Omental fat pad (tissue), 4 donors: ENCODE measurements at places on chromosomes 6 and 20. TPM values are rescaled to one million over a fixed set of nuclear protein-coding genes. Genes with fewer than 3 reads are reported as not detected.

Gene HLA-DMB
- 79.6 TPM for total RNA-seq

Gene PTPRT
- total RNA-seq, result 1.6 TPM

GRCh38 chr6:42260972-42261371 is 43.3 kb upstream of the MRPS10 start:
- DNase-seq, result no peak

DNA sequence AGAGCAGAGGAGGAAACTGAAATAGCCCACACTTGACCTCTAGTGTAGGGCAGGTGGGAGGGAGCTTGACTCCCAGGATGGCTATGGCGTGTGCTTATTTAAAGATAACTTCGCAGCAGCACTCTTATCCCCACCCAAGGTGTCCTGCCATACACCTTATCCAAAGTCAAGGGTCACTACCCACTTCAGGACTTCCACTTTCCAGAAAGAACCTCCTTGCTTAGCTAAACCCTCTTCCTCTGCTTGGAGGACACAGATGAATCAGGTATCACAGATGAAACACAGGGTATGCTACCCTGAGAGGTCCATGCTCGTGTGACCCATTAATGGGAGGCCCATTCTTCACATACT is 2.3 kb downstream of the RIN2 start:
- no peak for DNase-seq

GRCh38 chr6:31567531-31568370 is 4.3 kb upstream of the LTA start:
- DNase-seq, result no peak

DNA sequence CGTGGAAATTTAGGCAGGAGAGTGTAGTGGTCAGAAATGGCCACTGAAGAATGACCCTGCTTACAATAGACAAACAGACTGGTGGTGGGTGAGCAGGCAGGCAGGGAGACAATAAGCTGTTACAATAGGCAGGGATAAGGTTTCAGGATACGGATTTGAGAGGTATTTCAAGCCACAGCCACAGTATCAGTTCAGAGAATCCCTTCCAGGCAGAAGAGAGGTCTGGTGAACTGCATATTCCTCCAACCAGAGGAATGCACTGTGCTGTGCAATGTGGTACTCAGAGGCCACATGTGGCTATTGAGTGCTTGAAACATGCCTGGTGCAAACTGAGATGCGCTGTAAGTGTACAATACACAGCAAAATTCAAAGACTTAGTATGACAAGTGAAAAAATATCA is 20.6 kb downstream of the RMND1 start:
- DNase-seq, result no peak

DNA sequence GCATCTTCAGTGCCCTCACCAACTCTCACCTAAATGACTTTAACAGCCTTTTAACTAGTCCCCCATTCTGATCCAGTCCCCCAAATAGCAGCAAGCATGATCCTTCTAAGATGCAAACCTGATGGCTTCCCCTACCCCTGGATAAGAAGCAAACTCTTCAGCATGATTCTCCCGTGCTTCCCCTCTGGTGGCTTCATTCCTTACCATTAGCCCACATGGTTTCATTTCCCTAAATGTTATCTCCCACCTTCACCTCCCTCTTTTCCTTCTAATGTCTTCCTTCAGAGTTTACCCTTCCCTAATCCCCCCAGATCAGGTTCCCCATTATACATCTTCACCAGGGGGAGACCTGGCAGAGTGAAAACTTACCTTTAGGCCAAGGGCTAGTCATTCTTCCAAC is 4.0 kb upstream of the RAB5IF start:
- no peak for DNase-seq

Gene ZBTB46
- total RNA-seq, result 13.3 TPM

- DNase-seq, result no peak
Observed at GRCh38 chr20:41469868-41470267, 103.2 kb upstream of the EMILIN3 start.

GRCh38 chr6:30583921-30584320 is 12.7 kb downstream of the ABCF1 start:
- DNase-seq, result no peak

Gene XKR7
- not detected for total RNA-seq

GRCh38 chr20:44422083-44422482 is 53.6 kb upstream of the TTPAL start:
- no peak for DNase-seq

GRCh38 chr6:57182017-57182432 is 9.9 kb downstream of the BAG2 start:
- no peak for DNase-seq

DNA sequence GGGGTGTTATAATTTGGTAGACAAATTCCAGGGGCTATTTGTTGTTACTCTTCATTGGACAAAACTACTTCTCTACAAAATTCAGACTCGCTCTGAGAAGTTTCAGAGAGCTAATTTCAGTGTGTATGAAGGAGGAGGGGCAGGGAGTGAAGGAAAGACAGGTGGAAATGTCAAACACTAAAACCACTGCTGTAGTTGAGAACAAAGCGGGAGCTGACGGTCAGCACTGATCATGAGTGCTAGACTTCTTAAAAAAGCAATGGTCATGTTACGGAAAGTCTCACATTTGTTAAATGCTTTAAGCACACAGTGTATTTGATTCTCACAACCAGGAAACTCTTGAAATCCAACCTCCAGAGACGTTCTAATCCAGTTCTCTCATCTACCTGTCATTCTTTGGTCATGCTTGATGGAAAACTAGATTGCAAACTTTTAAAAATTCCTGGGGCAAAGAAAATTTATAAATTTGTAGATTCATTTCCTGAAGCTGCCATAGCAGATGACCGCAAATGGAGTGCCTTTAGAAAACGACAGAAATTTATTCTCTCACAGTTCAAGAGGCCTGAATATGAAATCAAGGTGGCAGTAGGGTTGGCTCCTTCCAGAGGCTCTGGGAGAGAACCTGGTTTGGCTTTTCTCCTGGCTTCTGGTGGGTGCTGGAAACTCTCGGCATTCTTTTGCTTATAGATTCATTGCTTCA is 100.7 kb upstream of the CARMIL1 start:
- DNase-seq, result no peak

DNA sequence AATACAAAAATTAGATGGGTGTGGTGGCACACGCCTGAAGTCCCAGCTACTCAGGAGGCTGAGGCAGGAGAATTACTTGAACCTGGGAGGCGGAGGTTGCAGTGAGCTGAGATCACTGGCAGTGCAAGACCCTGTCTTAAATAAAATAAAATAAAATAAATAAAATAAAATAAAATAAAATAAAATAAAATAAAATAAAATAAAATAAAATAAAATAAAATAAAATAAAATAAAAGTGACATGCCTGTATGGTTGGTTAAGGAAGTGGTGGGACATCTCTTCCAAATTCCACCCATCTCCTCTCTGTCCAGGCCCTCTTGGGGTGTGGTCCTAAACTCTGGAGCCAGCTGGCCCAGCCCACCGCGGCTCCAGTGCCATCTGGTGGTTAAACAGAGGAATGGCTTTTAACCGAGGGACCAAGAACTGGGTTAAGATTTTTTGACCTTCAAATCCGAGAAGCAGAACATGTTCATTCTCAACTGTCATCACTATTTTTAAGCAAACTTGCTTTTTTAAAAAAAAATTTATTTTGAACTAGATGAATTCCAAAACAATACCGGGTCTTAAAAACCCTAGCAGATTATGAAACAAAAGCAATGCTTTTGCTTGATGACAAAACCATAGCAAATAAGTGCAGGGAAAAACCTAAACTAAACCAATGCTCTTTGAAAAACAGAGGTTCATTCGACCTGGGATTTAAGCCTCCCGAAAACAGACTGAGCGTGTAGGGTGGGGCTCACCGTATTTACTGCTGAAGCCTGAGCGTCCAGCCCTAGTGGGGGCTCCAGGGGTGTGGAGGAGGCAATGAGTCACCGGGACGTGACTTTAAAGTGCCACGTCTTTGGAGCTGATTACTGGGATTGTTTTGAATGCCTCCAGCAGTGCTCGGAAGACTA is 68.8 kb downstream of the CDC5L start:
- no peak for DNase-seq

- DNase-seq, result no peak
Observed at GRCh38 chr20:44543358-44543757, 21.5 kb upstream of the SERINC3 start.

Gene AHI1
- 38.9 TPM for total RNA-seq

GRCh38 chr6:93731306-93731705 is 311.9 kb upstream of the EPHA7 start:
- DNase-seq, result no peak

Gene PNPLA1
- 0.37 TPM for total RNA-seq

Gene LPIN3
- 51.2 TPM for total RNA-seq

- no peak for DNase-seq
Observed at GRCh38 chr6:37850728-37851285, 31.3 kb downstream of the ZFAND3 start.

DNA sequence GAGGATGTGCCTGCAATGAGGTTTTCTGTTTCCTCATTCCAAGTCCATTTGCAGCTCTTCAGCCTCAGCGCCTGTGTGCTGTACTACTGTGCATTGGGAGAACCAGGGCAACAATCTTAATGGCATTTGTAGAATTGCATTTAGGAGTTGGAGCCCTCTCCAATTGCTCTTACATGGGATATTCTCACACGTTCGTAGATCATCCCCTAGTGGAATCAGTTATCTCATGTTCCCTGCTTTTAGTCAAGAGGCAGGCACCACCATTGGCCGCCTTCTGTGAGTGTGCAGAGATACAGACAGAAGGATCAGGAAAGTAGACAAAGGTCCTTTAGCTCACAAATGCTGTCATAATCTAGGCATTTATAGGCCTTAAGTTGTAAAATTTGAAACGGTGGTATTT is 84.2 kb upstream of the RGS17 start:
- no peak for DNase-seq

Gene F13A1
- 270 TPM for total RNA-seq

- no peak for DNase-seq
Observed at GRCh38 chr6:158622545-158623190, 21.9 kb downstream of the DYNLT1 start.

Gene TREML1
- total RNA-seq, result 5.3 TPM

GRCh38 chr6:44533421-44533820 is 145.9 kb downstream of the CDC5L start:
- no peak for DNase-seq

- no peak for DNase-seq
Observed at GRCh38 chr6:145147981-145148749, 587.2 kb downstream of the EPM2A start.

Gene MYBL2
- total RNA-seq, result not detected

Gene CFAP206
- total RNA-seq, result not detected

Gene OR2B6
- total RNA-seq, result not detected

DNA sequence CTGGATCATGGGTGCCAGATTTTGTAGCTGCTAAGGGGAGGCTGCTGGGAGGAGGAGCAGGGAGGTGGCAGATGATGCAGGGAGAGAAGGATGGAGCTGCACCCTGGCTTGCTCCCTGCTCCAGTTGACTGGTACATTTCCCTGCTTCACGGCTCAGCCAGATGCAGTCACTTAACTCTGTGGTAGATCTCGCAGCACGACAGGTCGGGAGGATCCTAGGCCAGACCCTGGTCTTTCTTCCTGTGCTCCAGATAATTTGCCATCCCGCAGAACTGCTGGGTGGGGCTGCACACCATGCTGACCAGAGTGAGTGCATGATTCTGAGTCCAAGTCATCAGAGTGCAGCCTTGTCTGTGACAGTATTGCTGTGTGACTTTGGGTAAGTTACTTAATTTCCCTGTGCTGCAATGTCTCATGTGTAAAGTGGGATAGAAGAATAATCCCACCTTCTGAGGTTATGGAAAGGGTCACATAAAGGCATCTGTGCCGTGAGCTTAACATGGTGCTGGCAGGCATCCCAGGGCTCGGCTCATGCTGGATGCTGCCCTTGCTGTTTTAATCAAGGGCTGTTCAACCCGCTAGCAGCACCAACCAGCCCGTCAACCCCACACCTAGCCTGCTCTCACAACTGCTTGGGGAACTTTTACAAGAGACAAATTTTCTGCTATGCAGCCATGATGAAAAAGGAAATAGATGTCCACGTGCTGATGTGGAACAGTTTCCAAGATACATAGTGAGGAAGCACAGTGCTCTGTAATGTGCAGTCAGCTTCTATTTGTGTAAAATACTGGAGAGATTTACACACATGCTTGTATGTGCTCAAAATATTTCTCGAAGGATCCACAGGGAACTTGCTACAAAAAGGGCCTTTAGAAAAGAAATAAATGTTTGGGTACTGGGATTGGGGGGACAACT is 257.9 kb downstream of the CDH26 start:
- no peak for DNase-seq

GRCh38 chr6:33313105-33313708 is 671 bp downstream of the TAPBP start:
- no peak for DNase-seq

Gene BCAS1
- total RNA-seq, result 0.50 TPM

GRCh38 chr20:52001999-52002666 is 189.4 kb downstream of the ZFP64 start:
- DNase-seq, result no peak

DNA sequence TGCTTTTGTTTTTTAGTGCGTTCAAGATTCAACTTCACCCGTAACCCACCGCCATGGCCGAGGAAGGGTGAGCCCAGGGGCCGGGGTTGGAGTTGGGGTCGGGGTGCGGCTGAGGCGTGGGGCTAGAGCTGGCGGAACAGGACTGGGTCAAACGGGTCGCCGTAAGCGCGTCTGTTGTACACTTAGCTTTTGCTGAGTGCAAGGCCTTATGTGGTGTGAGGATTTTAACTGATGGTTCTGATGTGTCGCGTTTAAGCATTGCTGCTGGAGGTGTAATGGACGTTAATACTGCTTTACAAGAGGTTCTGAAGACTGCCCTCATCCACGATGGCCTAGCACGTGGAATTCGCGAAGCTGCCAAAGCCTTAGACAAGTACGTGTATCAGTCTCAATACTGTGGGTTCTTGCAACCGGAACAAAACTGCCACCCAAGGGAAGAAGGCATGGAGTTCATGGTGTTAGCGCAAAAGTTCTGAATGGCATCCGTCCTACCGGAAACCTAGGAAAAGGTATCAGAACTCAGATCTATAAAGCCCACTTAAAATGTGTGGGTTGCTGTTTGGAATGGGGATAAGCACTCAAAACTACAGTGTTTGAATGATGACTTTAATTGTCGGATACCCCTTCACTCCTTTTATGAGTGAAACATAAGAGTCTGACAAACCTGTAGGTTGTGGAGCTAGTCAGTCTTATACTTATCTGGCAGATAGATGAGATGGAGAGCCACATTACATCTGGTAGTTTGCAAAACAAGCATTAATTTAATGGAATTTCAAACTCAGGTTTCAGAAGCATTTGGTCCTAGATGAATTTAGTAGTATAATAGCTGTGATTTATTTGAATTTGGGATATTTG is 574 bp downstream of the RPS12 start:
- DNase-seq, result no peak

Gene SLC17A1
- total RNA-seq, result not detected

Gene FYN
- 246 TPM for total RNA-seq

Gene SLC4A11
- total RNA-seq, result 0.74 TPM

Gene GHRH
- not detected for total RNA-seq

- peak; percentile 75 for DNase-seq
Observed at GRCh38 chr20:50320901-50321796, 130.5 kb downstream of the CEBPB start.

Gene MYB
- not detected for total RNA-seq

Gene POM121L2
- total RNA-seq, result not detected

Gene ATP6V1G2
- total RNA-seq, result 0.74 TPM
